Muscle of arm (tissue), 14 donors: ENCODE measurements at places on chromosomes 16 and 17.

DNA sequence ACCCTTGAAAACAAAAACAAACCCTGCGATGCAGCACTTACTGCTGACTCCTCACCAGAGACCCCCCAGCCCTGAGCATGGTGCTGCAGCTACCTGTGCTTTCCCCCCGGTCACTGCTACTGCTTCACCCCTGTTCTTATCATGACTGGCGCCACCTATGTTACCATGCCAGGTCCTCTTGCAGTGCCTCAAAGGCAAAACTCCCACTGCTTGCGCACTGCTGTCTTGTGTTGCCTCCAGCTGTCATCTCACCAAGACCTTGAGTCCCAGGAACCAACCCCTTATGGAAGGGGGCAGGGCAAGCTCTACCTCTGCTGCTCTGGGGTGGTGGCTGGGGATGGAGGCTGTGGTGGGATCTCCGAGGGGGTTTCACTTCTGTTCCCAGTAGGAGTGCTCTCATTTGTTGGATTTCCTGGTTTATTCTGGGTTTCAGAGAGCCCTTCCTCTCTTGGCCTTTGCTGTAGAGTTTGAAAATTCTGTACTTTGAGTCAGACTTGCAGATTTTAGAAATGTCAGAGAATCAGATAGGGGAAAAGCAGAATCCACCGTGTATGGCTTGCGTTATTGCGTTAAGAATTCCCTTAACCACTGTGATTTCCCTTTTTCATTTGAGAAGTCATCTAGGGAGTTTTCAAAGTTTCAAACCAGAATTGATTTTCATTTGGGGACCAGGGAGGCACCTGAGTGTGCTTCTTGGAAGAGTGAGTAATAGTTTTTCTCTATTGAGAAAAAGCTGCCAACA, 96.6 kb downstream of the SPECC1 start:
- DNase-seq: no peak

- no peak for DNase-seq
These were observed 123.8 kb downstream of the DNAH3 start for GRCh38 chr16:21026846-21027245.

GRCh38 chr16:3458852-3459361, 15.4 kb downstream of the NAA60 start:
- no peak for DNase-seq

DNA sequence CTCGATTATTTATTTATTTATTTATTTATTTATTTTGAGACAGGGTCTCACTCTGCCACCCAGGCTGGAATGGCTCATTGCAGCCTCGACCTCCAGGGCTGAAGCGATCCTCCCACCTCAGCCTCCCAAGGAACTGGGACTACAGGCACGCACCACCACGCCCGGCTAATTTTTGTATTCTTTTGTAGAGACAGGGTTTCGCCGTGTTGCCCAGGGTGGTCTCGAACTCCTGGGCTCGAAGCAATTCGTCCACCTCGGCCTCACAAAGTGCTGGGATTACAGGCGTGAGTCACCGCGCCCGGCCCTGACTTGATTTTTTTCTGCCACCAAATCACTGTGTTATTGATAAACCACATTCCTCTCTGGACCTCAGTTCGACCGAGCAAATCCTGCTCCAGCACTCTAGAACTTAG, 758 bp upstream of the RPL23A start:
- DNase-seq: no peak

GRCh38 chr17:14352136-14352535, 51.3 kb downstream of the HS3ST3B1 start:
- no peak for DNase-seq

DNA sequence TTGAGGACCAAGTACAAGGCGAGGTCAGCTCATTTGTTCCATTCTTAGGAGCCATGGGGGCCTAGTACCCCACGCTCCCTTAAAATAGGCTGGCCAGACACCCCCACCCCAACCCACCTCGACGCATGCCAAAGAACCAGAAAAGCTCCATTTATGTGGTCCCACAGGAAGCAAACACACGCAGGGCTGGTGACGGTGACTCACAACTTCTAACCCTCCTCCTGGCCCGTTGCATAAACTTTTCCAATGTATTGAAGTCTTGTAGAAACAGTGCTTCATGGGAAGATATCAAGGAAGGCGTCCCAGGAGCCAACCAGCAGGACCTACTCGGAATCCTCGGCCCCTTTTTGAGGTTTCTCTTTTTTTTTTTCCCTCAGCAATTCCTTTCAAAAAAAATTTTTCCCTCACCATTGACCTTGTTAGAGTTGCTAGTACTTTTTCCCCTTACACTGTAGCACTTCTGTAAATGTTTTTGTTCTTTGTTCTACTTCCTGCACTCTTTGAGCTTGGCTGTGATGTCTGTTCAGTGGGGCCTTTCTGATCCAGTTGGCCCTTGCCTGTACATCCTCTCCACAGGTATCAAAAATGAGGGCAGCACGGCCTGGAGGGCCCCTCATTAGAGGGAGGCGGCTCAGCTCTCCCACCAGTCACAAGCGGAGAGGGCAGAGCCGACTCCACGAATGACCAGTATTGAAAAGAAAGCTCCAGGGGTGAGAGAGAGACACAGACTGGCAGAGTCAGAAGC, 208.3 kb downstream of the RGS9 start:
- DNase-seq: no peak

DNA sequence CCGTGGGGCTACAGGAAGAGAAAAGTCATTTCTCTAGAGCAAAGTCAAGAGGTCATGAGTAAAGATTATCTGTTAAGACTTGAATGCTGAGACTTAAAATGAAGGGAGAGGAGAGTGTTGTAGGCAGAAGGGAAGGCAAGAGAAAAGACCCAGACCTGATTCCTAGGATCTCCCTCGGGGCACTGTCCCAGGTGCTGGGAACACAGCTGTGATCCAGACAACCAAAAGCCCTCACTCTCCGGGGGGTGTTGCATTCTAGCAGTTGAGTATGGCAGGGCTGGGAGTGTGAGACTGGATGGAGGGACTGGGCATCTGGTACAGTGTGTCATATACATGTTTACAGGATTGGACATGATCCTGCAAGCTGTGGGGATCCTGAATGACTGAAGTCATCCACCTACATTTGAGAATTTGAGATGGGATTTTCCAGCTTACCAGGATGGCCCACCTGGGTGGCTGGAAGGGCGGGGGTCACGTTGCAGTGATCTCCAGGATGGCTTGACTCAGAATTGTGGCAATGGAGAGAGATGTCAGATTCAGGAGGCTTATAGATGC, 29.1 kb downstream of the ARSG start:
- no peak for DNase-seq

- DNase-seq: no peak
These were observed 51.7 kb upstream of the ALDH3A1 start for GRCh38 chr17:19799796-19800195.
